Panc1 (cell line): ENCODE measurements at places on chromosomes 1 and 21.

GRCh38 chr1:118588566-118588965 is 399.6 kb downstream of the TBX15 start:
- no peaks in the 10 kb centered on the region for H3K27me3 ChIP-seq
- no peaks in the 10 kb centered on the region for H3K36me3 ChIP-seq
- no peak for DNase-seq
- H3K4me3 ChIP-seq = no peak overlapping the region
- H3K4me1 ChIP-seq = no peaks in the 10 kb centered on the region

DNA sequence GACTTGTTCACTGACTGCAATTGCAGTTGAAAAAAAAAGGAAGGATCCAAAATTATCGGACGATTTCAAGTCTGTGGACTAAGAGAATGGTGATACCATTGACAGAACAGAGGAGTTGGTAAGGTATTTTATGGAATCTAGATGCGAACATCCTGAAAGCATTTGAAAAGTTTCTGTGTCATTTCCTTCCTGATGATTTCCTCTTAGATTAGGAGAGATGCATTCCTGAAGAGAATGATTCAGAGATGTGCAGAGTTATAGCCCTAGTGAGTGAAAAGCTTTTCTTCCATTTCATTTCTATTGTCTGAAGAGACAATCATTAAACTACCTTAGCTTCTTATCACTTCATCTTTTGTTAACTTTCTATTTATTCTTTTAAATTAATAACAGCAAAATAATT is 200.0 kb downstream of the KCNK2 start:
- H3K36me3 ChIP-seq = no peaks in the 10 kb centered on the region; the same call in 1 of the 2 replicates
- no peak overlapping the region for H3K4me3 ChIP-seq
- H3K4me1 ChIP-seq = no peaks in the 10 kb centered on the region
- no peak overlapping the region for H3K27ac ChIP-seq

DNA sequence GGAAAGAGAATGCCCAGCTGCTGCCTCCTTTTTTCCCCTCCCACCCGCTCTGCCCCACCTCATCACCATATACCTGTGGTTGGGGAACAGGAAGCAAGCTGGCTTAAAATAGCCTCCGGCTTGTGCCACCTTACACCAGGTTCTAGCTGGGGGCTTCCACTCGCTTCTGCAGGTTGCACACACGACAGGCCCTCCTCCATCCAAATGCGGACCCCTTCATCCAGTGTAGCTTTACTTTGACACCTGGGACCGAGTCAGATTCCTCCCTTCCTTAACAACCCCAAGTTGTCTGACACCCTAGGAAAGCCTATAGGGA is 14.6 kb downstream of the BLACAT1 start:
- DNase-seq = no peak
- no peak overlapping the region for H3K27ac ChIP-seq
- H3K4me1 ChIP-seq = peaks cover 8% of the 10 kb centered on the region
- no peaks in the 10 kb centered on the region for H3K36me3 ChIP-seq
- no peak overlapping the region for H3K4me3 ChIP-seq

- no peak overlapping the region for H3K4me3 ChIP-seq
- no peaks in the 10 kb centered on the region for H3K4me1 ChIP-seq
- DNase-seq = no peak
These were observed 44.1 kb upstream of the ATP2B4 start for GRCh38 chr1:203582568-203582967.

DNA sequence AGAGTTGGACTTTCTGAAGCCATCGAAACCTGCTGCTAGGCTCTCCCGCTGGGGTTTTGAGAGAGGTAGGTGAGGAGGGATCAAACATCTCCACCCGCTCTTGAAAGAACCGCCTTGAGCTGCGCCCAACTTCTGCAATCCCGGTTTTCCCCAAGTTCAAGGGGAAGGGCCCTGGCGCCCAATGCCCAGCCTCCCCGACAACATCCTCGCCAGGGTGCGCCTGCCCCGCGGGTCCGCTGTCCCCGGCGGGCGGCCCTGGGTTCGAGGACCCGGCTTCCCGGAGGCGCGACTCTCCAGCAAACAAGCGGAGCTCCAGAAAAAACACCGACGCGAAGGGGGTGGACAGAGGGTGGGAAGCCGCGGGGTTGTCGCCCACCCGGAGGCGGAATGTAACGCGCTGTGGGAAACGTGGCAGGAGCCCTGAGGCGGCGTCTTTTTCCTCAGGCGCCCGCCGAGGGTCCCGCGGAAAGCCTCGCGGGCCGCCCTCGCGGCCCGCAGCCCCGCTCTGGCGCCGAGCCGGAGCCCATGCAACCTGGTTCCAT is 607 bp downstream of the BTG3 start:
- peak overlapping the region; percentile 79 for H3K4me3 ChIP-seq
- no peaks in the 10 kb centered on the region; the same call in 1 of the 2 replicates for H3K4me1 ChIP-seq
- H3K27ac ChIP-seq = peak overlapping the region; percentile 79
- H3K27me3 ChIP-seq = no peaks in the 10 kb centered on the region
- H3K36me3 ChIP-seq = no peaks in the 10 kb centered on the region; the same call in 1 of the 2 replicates
- no peak for DNase-seq

GRCh38 chr1:25043228-25043580 is 113.1 kb upstream of the RUNX3 start:
- no peak for DNase-seq
- no peak overlapping the region for H3K4me3 ChIP-seq
- H3K27ac ChIP-seq = no peak overlapping the region
- H3K36me3 ChIP-seq = no peaks in the 10 kb centered on the region
- H3K4me1 ChIP-seq = no peaks in the 10 kb centered on the region

DNA sequence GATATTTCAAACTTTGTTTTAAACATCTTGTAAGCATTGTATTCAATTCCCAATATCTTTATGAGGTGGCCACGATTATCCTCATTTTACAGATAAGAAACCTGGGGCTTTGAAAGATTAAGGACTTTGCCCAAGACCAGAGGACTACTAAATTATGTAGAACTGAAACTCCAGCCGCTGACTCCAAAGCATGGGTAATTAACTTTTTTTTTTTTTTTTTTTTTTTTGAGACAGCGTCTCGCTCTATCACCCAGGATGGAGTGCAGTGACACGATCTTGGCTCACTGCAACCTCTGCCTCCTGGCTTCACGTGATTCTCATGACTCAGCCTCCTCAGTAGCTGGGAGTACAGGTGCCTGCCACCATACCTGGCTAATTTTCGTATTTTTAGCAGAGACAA is 68.7 kb downstream of the ALG14 start:
- H3K27me3 ChIP-seq = no peaks in the 10 kb centered on the region
- H3K36me3 ChIP-seq = no peaks in the 10 kb centered on the region

DNA sequence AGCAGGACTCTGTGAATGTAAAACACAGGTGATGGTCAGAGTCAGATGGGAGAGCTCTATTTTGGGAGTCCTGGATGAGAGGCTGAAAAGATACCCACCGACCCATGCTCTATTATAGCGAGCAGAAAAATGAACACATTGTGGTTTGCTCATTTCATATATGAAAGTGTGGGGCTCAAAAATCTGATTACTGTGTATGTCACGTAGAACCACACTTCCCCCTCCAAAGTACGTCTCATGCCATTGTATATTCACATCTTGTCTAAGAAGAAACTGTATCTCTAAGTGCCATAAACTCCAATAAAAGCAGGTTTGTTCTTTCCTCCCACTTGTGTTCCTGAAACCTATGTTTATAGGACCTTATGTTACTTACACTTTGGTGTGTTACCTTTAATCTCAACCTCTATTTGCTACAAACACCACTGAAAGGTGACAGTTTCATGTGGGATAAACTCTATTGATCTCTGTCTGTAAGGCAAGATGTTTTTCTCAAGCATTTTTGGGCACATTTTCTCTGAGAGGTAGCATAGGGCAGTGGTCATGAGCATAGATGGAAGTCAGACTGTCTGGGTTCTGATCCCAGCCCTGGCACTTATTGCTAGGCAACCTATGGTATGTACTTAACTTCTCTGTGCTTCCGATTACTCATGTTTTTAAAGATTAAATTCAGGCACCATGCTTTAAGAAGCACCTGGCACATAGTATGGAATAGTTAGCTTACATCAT is 214.4 kb downstream of the ST6GALNAC3 start:
- no peaks in the 10 kb centered on the region for H3K36me3 ChIP-seq
- no peak overlapping the region for H3K27ac ChIP-seq
- no peak for DNase-seq
- H3K27me3 ChIP-seq = no peaks in the 10 kb centered on the region
- H3K4me3 ChIP-seq = no peak overlapping the region
- no peaks in the 10 kb centered on the region for H3K4me1 ChIP-seq

DNA sequence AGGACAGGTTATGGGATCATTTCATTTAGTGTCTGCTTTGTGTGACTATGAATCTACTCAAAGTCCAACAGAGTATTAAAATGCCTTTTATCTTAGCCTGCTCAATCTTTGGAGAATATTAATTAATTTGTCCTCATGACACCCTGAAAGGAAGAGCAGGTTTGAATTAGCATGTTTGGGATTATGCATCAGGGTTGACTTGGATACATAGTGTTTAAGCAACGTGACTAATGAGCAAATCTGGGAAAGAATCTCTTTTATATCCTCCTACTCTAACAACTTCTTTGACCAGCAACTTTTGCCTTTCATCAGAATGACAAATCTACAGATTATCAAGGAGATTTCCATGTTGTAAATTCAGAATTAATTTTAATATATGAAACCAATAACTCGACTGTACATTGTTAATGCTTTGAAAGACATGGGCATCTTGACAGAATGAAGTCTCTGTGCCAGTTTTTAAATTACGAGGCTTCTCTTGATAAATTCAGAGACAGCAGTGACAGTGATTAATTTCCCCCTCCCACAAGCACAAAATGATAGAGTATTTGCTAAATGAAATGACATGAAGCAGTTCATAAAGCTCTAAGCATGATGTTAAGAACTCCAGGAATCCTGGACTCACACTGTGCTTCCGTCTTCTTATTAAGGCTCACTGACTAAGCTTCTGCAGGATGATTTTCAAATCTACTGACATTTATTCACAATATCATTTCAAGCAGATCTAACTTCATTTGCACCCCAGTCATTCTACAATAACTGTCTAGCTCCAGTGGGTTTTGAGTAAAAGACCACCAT is 156.5 kb downstream of the PCNX2 start:
- no peaks in the 10 kb centered on the region for H3K36me3 ChIP-seq
- DNase-seq = no peak
- H3K27me3 ChIP-seq = no peaks in the 10 kb centered on the region

- DNase-seq = no peak
- H3K4me3 ChIP-seq = no peak overlapping the region
- H3K36me3 ChIP-seq = no peaks in the 10 kb centered on the region
- no peaks in the 10 kb centered on the region for H3K27me3 ChIP-seq
- H3K4me1 ChIP-seq = no peaks in the 10 kb centered on the region
These were observed 625.8 kb downstream of the BRINP3 start for GRCh38 chr1:189851806-189852367.

- no peak overlapping the region for H3K4me3 ChIP-seq
- DNase-seq = no peak
- H3K27ac ChIP-seq = no peak overlapping the region
- H3K4me1 ChIP-seq = no peaks in the 10 kb centered on the region
- no peaks in the 10 kb centered on the region for H3K36me3 ChIP-seq
These were observed 663 bp upstream of the GBP6 start for GRCh38 chr1:89363196-89363595.

GRCh38 chr1:185652348-185652747 is 81.8 kb upstream of the HMCN1 start:
- peak overlapping the region; percentile 79; the same call in 1 of the 2 replicates for H3K27ac ChIP-seq
- DNase-seq = no peak
- H3K4me3 ChIP-seq = no peak overlapping the region
- no peaks in the 10 kb centered on the region for H3K36me3 ChIP-seq

DNA sequence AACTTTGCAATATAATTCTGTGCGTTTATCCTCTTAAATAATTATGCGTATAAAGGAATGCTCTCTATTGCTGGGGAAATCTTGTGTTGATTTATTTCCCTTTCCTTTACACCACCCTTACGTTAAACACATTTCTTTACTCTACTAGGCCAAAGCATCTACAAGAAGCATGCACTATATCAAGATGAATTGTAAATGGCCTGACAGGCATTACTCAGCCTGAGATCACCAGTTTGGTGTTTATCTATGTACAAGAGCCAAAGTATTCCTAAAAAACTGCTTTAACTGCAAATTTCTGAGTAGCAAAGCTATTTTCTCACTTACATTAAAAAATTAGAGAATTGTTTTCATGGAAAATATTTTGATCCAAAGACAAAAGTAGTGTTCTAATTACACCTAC is 114.8 kb downstream of the TYW3 start:
- no peak overlapping the region for H3K27ac ChIP-seq
- H3K36me3 ChIP-seq = no peaks in the 10 kb centered on the region
- no peak overlapping the region for H3K4me3 ChIP-seq
- H3K27me3 ChIP-seq = no peaks in the 10 kb centered on the region

DNA sequence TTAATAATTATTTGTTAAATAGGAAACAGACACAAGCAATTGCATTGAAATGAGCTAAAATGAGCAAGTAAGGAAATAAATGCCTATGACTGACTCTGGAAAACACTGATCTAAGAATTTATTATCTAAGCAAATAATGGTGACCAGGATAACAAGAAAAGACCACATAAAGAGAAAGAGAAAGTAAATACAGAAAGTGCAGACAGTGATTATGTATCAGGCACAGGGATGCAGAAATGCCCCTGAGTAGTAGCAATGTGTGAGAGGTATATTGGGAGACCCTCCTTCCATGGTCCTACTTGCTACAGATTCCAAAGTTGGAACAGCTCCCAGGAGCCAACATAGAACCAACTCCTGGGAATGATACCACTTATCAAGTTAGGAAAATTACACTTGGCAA is 33.3 kb upstream of the MUTYH start:
- H3K27me3 ChIP-seq = no peaks in the 10 kb centered on the region
- H3K4me3 ChIP-seq = no peak overlapping the region
- no peaks in the 10 kb centered on the region for H3K4me1 ChIP-seq
- no peak for DNase-seq
- H3K36me3 ChIP-seq = no peaks in the 10 kb centered on the region

GRCh38 chr1:2563205-2563604 is 7.0 kb downstream of the TNFRSF14 start:
- H3K36me3 ChIP-seq = no peaks in the 10 kb centered on the region
- H3K27me3 ChIP-seq = no peaks in the 10 kb centered on the region
- no peak overlapping the region for H3K4me3 ChIP-seq
- DNase-seq = no peak
- H3K27ac ChIP-seq = no peak overlapping the region

DNA sequence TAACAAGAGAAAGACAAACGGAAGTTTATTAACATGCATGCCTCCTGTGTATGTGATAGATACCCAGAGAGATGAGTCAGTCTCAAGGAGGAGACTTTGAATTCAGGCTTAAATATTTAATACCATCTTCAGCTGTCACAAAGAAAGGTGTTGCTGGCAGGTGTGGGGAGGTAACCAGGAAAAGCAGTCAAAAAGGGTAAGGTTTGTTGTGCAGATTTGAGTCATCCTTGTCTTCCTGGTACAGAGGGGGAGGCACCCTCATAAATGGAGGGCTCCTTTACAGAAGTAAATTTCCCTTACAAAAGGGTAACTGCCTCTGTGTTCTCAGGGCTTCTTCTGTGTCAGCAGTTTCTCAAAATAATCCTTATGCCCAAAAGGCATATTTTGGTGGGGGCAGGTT is 75.2 kb upstream of the B3GALT5 start:
- no peaks in the 10 kb centered on the region for H3K4me1 ChIP-seq
- H3K4me3 ChIP-seq = no peak overlapping the region
- no peak overlapping the region for H3K27ac ChIP-seq
- H3K36me3 ChIP-seq = no peaks in the 10 kb centered on the region
- DNase-seq = no peak
